ENCODE measurements at places on chromosomes 16 and 17.
A peak's percentile ranks its signal among the peaks of the same experiment; 100 is the strongest.

DNA sequence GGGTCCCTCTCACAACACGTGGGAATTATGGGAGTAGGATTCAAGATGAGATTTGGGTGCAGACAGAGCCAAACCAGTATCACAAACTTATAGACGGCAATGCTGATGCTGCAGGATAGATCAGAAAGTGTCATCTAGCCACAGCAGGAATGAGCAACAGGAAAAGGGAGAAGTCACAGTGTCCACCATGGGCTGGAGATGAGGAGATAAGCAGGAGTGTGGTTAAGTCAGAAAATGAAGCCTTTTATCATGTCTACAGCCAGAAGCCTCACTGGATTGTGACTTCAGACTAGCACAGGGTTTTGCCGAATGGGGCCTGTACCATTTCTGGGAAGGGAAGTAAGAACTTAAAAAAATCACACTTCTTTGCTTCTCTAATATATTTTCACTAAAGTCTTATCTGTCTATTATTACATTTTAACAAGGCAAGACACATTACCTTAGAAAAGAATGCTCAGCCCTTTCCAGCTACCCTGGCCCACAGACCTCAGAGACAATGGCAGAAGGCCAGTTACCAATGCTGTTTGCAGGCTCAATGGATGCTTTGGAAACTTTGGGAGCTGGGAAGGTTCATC, 490.2 kb upstream of the SALL1 start:
- DNase-seq = no peak

DNA sequence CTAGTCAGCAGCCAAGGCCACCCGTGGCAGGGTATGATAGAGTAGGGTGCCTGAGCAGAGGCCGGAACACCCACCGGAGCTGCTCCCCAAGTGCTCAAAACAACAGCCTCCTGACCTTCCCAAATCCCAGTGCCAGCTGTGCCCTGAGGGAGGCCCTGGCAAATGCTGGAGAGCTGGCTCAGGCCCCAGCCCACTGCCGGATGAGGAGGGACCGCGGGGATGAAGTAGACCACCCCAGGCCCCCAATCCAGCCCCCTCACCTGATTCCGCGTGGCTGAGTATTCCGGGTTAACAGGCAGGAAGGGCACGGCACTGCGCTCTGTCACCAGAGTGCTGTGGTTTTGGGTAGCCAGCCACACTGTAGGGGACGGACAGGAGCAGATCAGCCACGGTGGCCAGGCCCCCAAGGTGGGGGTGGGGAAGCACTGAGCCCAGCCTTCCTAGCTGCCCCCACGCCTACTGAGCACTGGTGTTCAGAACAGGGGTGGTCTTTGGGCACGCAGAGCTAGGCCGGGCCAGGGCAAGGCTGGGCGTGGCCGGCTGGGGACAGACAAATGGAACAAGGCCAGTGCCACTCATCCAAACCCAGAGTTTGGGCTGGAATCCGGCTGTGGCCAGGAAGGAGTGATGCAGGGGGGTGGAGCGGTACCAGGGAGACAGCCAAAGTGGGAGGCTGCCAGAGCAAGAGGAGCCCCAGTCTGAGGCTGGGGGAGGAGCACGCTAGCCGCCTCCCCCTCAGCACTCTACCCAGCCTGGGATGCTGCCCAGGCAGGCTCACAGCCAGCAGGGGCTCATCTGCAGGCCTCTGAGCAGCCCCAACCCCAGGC, 9.1 kb downstream of the TP53I13 start:
- DNase-seq = no peak

GRCh38 chr17:43024407-43025289, at the start of gene RND2:
TSS of gene RND2 (plus strand) at chr17:43025231. CDS start at chr17:43025348, 117 bp downstream.
- peak; percentile 89 for DNase-seq

DNA sequence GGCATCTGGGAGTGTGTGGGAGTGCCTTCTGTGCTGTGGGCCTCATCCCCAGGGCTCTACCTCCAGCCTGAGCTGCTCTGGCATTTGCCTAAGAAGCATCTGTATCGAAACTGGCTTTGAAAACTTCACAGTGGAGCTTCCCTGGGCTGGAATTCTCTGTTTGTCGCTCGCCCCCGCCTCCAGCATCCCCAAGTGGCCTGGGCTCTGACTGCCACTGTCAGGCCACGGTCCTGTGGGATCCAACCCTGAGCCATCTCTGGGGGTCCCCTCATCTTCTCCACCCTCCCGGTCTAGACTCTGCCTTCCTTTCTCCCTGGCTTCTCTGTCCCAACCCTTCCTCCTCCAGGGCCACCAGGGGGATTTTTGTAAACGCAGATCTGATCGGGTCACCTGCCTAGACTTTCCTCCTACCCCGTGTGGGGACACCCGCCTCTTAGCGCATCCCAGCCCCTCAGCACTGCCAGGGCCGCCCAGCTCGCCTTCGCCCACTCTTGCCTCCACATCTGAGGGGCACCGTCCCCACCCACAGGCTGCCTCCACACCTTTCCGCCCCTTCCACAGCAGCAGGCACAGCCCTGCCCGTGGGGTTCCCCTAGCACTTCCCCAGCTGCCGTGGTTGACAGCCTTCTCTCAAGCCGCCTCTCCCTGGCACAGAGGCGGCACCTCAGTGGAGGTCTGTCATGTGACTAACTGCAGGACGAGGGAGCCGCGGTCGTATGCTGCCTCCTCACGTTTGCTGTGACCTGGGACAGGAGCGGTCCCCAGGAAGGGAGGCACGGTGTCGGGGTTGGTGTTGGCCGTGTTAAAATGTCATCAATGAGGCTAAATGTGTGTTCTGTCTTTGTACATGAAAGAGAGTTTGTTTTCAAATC, 12.0 kb downstream of the TBC1D24 start:
- no peak for DNase-seq

GRCh38 chr16:27639561-27640276, 89.8 kb downstream of the KATNIP start:
- peak; percentile 45 for DNase-seq

GRCh38 chr17:77798031-77798430, 160.5 kb upstream of the TNRC6C start:
- DNase-seq = no peak

All from HT-29 (cell line).